Activated CD4-positive, alpha-beta T cell treated with anti-CD3 and anti-CD28 coated beads, Interleukin-10, Interleukin-2, amounts not matched to agents 100 ng/mL and 50 ng/mL, durations not matched to agents 16 hours and 8 hours (primary cell): ENCODE measurements at places on chromosomes 5 and 9.

DNA sequence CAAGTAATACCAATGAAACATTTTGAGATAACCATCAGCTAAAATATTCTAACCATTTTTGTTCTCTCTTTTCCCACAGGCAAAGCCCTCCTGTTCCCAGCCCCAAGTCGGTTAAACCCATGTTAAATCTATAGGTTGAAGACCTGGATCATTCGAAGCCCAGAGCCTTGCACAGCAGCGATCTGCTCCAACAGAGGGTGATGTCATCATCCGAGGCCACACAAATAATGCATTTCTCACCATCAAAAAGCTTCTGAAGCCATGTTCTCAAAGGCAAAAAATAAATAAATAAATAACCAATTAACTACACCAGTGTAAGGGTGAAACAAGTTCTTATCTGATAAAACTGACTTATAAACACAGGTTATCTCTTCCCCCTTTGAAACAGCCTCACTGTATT is 169.2 kb downstream of the ENTREP1 start:
- no peak for DNase-seq

DNA sequence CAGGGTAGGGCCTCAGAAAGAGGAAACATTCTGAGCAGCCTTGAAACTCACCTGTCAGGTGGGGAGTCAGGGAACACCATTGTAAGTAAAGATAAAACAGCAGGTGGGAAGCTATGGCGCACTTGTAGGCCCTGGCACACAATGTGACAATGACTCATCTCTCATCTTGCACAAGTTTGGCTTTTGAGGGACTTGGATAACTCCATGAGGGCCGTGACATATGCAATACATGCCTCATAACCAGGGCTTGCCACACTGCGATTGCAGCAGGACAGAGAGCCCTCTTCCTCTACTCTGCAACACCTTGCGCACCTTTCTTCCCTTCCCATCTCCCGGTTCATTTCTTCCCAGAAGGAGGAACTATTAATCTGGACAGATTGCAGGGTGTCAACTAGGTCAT is 144.9 kb downstream of the CEP120 start:
- no peak for DNase-seq

- DNase-seq: peak; percentile 79
These were observed 70.0 kb downstream of the RXRA start for GRCh38 chr9:134396258-134396742.

DNA sequence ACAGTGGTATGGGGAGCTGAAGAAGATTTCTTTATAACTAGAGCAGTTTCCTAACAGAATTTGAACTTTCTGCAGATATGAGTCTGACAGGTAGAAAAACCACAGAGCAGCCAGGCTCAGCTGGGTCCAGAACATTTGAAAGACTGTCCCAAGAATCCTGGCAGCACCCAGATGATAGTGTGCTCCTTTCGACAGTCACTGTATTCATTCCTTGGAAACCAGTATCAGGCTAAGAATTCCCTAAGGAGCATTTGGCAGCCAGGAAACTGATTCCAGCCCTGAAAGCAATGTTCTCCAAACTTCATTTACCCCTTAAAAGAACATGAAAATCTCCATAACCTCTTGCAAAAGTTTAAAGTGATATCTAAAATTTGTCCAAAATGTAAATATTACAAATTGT is 123.0 kb upstream of the MTAP start:
- DNase-seq: no peak

GRCh38 chr5:126693806-126694205 is 83.1 kb upstream of the LMNB1 start:
- no peak for DNase-seq

GRCh38 chr9:86126998-86127972 is 27.9 kb upstream of the GOLM1 start:
- DNase-seq: no peak

- DNase-seq: no peak
These were observed 76.3 kb downstream of the HSPA4 start for GRCh38 chr5:133128066-133128465.

DNA sequence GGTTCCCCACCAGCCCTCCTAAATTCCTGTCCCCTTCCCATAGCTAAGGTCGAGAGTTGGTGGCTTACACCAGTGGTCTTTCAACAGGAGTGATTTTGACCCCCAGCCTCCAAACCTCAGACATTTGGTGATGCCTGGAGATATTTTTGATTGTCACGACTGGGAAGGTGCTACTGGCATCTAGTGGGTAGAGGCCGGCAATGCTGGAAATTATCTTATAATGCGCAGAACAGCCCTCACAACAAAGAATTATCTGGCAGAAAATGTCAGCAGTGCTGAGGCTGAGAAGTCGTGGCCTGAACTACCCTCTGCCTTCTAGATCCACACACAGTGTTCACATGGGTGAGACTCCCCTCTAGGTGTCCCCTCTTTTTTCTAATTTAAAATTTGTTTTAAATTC is 69.6 kb downstream of the IL31RA start:
- peak; percentile 24 for DNase-seq

- no peak for DNase-seq
These were observed 613.5 kb downstream of the PDE4D start for GRCh38 chr5:59279979-59280378.

- no peak for DNase-seq
These were observed 80.8 kb downstream of the FAM81B start for GRCh38 chr5:95471942-95472341.

- no peak for DNase-seq
These were observed 877 bp upstream of the SCGB3A1 start for GRCh38 chr5:180592176-180592575.

GRCh38 chr5:59684388-59685190 is 208.9 kb downstream of the PDE4D start:
- no peak for DNase-seq

GRCh38 chr9:130330202-130330862 is 64.8 kb downstream of the HMCN2 start:
- no peak for DNase-seq
